Activated CD8-positive, alpha-beta memory T cell treated with anti-CD3 and anti-CD28 coated beads for 1 hour (primary cell): ENCODE measurements at places on chromosomes 5 and 9.

DNA sequence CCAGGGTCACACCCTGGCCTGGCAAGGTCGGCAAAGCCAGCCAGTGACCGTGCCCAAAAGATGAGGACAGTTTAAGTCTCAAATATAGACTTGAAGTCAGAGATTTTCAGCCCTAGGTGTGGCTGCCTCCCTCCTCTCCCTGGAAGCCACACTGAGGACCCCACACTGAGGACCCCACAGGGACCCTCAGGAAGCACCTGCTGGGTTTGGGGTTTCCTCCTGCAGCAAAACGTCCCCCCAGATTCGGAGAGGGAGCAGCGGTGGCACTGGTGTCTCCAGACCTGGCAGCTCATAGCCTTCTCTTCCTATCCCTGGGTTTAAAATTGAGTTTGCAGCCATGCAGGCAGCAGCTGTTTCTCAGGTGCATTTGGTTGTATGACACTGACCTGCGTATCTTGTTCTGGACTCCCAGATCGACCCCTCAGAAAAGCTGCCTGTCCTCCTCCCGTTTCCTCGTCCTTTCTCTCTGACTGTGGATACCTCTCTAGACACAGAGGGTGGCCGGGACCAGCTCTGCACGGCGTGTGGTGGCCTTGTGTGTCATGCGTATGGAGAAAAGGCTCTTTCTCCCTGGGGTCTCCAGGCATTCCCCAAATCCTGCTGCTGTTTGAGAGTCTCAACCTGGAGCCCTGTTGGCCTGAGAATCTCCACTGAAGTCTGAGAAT is 36.6 kb downstream of the MRPL36 start:
- DNase-seq = no peak

- no peak for DNase-seq
Measured at GRCh38 chr9:121240472-121241135, 27.4 kb upstream of the GSN start.

DNA sequence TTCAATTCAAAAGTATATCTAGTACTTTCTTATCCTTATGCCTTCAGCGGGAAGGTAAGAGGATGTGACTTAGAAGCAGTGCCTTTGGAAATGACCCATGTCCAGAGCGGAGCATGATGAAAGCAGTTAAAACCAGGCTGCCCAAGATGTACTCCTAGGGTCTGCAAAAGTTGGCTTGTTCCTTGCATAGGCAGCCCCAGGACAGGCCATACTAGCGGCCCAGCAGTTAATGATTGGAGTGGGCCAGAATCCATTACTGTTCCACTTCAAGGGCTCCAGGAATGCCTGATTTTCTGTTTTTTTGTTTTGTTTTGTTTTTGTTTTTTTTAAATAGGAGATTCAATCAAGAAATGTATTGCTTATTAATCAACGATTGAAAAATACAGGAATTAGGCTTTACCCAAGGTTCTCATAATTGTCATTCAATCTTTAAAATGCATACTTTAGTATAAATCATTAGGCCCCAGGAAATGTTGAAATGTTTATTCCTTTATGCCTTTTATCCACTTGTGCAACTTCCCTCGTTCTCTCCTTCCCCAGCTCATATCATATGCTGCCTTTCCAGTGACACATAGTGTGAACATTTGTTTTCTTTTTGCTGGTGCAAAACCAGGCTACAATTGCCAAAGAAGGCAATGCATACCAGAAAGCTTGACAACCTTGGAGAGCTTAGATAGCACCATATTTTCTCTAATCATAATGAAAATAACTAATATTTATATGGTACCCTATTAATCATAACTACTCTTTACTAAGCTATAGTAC is 190.8 kb downstream of the ARHGEF28 start:
- no peak for DNase-seq

- no peak for DNase-seq
Measured at GRCh38 chr9:105496826-105497225, 49.0 kb downstream of the FSD1L start.

DNA sequence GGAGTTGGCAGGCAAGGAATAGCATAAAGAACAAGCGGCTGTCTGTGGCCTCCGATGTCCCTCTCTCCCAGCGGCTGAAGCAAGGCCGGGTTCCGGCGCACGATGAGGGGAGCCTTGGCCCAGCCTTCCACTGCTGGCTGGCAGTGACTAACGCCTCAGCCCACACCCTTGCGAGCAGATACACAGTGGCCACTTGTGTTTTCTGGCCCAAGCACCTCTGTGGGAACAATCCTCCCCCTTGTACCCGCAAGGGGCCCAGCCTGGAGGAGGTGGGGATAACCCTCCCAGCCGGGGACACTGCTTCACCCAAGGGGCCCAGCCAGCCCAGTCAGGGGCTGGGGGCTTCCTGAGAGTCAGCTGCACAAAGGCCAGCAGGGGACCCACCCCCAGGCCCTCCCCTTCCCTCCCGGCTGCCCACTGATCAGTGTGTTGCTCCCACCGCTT is 23.2 kb downstream of the STK10 start:
- DNase-seq = no peak

- no peak for DNase-seq
Measured at GRCh38 chr5:17302106-17302505, 84.7 kb downstream of the BASP1 start.
